ENCODE measurements at places on chromosomes 2 and 18.

DNA sequence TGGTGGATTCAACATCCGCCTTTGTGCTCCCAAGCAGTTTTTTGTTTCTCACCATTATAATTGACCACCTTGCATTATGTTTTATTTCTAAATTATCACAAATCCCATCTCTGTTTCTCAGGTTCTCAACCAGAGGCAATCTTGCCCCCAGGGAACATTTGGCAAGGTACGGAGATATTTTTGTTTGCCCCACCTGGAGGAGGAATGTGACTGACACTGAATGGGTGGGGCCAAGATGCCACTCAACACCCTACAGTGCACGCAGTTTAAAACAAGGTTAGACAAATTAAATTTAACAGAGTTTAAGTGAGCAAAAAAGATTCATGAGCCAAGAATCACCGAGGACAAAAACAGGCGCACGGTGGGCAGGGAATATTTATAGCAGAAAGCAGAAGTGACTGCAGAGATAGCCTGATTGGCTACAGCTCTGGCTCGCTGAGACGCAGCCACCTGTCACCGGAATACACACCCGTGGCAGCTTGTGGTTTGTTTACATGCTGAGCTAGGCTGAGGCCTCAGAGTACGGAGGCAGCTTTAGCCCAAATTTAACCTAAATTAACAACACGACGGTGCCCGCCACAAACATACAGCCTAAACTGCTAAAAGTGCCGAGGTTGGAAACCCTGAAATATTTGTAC is 150.0 kb upstream of the ALKAL2 start:
- DNase-seq = no peak

GRCh38 chr2:221104361-221104811 is 467.7 kb downstream of the EPHA4 start:
- peak; percentile 49 for DNase-seq

GRCh38 chr2:218128781-218129457 is 3.1 kb downstream of the CXCR2 start:
- no peak for DNase-seq

DNA sequence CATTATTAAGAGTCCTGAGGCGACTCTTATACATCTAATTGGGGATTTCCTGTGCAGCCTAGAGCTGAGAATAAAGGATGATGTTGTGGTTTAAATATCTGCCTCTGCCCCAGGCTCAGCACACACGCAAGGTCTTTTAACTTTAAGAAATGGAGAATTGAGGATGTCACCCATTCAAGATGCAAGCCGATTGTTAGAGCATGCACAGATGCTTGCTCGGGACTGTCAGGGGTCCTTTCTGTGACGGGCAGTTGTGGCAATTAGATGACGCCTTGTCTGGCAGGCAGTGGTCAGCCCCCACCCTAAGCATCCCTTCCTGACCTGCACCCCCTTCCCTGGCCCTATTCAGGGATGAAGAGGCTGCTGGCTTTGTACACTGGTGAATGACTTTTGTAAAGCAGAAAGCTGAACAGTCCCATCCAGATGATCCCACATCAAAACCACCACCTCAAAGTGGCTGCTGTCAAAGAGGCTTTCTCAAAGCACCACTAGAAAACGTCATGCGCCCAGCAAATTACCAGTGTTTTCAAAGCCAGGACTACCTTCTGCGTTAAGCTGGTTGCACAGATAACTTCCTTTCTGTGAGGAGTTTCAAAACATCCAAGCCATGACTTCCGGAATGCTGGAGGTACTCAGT is 23.7 kb downstream of the FAM178B start:
- no peak for DNase-seq

- DNase-seq = peak; percentile 82
These were observed 7.9 kb downstream of the PAX3 start for GRCh38 chr2:222290736-222291484.

Data from AG10803 (cell line).